ENCODE measurements at places on chromosomes 5 and 9.

- DNase-seq = no peak
Observed at GRCh38 chr9:112554516-112554915, 67.9 kb downstream of the KIAA1958 start.

DNA sequence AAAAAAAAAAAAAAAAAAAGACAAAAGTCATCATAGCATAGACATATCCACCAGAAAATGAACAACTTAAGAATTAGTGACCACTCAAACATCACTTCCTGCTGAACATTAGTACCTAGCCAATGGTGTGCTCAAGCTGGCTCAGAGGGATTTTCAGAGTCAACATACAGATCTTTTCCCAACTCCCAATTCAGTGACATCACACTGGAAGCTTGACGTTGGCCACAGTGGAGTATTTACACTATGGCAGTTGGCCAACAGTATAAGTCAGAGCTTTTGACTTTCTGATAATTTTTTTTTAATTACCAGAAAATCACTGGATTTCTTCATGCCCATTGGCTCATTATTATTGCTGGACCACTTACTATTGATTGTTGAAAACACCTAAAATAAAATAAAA lies 383.5 kb downstream of the ARHGEF28 start:
- DNase-seq = no peak

DNA sequence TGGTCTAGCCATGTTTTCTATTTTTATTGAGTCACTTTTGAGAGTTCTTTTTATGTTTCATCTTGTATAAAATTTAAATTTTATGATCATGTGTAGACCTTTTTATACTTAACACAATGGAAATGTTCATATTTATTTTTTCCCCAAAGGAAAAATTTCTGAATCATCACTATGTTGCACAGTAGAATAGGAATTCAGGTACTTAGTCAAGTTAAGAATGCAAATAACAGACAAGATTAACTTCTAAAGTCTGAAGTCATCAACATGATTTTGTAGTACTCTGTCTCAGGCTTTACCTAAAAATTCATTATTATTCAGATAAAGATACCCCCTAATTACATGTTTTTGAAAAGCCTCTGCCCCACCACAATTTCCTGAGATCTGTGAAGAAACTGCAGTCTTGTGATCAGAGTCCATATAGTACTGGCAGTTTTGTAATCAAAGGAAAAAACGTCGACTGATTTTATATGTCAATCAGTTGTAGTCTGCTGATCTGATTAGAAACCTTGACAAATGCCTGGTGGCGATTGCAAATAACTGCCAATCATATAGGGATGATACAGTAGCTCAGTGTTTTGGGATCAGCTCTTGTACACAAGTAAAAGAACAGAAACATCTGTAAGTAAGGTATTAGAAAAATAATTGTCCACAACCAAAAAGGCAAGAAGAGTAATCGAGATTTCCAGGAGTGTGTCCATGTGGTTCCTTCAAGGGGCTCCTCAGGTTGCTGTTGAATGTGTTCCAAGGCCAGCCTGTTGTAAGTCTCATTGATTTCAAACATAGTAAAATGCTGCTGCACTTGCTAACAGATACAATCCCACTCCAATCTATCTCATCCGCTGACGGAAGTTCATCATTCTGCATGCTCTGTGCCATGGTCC lies 352.4 kb downstream of the ARRDC3 start:
- no peak for DNase-seq

- DNase-seq = no peak
Observed at GRCh38 chr5:60514152-60514551, 185.8 kb downstream of the DEPDC1B start.

- no peak for DNase-seq
Observed at GRCh38 chr5:171954721-171955120, 51.7 kb downstream of the FBXW11 start.

DNA sequence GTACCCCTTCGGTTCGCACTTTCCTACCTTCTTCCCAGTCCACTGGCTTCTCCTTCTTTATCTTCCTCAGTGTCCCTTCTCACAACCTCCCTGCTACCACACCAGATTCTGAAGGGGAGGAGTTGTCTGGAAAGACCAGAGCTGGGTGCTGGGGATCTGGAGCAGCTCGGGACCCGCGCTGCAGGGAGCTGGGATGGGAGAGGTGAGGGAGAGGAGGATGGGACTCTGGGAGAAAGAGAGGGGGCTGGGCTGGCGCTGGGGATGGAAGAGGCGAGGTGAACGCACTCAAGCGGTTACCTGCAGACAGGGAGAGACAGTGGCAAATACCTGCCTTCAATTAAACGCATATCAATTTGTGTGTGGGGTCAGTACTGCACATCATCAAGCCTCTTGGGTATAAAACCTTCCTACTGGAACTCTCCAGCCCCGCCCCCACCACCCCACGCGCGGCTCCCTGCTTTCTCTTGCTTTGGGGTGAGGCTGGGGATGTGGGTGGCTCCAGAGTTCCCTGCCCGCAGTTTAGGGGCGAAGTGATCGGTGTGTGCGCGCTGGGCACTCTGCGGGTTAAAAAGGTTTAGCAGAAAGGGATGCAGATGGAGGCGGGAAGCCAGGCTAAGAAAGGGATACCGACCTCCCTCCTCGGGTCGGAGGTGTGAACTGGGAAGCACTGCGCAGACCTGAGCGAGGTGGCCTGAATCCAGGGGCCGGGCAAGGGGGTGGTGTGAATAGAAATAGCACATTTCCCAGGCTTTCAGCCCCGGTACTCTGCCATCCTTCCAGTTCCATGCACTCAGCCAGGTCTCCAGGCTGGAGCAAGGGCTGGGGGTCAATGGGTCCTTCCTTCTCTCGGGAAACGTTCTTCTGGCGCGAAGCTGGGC lies 977 bp upstream of the PAM start:
- DNase-seq = no peak

DNA sequence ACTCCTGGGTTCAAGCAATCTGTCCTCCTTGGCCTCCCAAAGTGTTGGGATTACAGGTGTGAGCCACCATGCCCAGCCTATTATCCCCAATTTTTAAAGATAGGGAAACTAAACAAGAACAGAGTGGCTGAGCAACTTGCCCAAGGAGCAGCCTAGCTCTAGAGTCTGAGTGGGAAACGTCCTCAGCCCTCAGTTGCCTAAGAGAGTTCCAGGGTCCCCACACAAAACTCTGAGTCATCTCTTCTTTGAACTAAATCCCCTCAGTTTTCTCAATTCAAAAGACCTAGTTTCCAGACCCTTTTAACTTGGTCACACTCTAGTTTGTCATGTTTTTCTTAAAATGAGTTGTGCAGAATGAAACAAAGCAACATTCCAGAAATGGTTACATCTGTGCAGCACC lies 33.5 kb downstream of the GGTA1 start:
- no peak for DNase-seq

DNA sequence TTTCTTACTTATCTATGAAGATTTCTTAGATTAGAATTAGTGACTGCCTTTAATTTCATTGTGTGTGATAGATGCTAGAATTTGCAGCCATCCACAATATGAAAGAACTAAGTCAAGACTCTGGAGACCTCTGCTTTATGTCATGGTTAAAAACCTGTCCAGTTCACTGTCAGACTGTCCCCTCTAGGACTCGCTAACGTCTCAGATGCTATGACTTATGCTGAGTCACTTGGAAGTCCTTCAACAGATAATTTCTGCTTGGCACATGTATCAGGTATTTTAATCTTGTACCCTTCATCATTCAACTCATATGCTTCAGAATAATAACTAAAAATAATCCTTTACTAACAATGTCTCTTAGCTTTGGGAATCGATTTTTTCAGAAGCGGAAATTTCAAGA lies 230.5 kb upstream of the DMAC1 start:
- no peak for DNase-seq

DNA sequence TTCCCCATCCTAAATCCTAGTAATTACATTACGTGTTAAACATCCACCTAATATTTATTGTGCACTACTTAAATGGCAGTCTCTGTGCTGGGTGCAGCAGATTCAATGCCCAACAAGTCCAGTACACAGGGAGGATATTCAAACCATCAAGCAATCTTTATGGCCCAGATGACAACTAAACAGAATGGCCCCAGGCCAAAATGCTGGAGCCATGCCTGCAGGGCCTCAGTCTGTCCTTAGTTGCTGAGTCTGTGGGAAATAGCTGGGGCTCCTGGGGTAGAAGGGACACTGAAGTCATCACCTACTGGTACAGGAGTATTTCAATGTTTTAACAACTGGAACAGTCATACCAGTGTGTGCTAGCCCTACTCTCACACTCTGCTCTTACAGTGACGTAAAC lies 153.5 kb downstream of the ZNF608 start:
- no peak for DNase-seq

DNA sequence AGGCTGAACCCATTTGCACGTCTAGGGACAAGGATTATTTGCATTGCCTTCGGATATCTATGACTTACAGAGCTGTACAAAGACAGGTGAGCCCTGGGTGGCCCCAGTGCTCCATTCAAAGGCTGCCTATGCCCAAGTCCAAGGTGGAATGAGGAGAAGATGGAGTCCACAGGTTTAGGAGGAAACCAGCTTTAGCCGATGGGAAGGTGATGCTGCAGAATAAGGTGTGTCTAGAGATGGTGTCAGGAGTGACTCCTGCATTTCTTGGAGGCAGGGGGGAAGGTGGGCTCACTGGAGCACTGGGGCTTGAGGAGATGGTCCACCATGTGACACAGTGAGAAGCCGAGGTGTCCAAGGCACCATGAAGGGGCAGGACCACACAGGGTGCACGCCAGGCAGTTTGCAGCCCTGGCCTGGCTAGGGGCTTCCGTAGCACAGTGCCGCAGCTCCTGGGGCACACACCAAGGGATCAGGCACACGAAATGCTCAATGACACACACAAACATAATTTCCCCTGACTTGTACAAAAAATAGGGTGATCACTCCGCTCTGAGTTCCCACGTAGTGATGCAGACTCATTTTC lies 32.1 kb downstream of the SEMA4D start:
- no peak for DNase-seq

GRCh38 chr5:179165421-179166170 lies 105.4 kb downstream of the ZNF354C start:
- no peak for DNase-seq

DNA sequence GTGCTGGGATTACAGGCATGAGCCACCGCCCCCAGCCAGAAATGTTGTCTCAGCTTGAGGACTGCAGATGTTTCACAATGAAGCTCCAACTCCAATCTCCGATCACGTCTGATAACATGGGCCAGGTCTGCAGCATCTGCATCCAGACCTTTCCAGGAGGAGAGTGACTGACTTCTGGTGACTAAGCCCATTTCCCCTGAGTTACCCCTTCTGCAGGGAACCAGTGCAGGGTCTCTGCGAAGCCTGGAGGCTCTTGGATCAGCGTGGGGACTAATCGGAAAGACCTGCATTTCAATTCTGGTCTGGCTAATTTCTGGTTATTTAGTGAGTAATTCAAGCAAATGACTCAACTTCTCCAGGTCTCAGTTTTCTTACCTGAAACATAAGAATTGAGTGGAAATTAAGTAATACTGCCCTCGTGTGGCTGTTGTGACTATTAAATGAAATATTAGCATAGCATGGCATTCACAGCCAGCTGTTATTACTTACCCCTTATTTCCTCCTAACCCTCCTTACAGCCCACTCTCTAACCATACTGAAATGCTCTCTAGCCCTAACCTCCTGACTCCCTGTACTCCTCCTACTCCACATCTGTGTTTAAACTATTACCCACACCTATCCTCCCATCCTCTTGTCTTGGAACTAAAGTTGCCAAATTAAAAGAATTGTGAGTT lies 2.2 kb upstream of the GNPDA1 start:
- DNase-seq = no peak

DNA sequence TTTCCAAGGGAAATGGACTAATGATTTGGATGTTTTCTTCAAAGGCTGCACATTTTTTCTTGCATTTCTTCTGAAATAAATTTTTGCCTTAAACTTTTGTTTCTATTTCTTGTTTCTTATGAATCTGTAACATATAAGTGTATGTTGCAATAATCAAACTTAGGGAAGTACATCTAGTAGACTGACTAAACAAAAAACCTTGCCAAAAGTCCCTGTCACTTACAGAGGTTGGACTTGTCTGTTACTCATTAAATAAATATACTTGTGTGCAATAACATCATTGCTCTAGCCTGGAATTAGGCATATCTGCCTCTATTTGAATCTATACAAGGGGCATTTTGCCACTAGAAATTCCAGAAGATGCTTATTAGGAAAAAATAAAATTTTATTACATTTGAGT lies 56.6 kb downstream of the C6 start:
- DNase-seq = no peak

GRCh38 chr5:33011801-33012200 lies 300.7 kb downstream of the NPR3 start:
- DNase-seq = no peak

DNA sequence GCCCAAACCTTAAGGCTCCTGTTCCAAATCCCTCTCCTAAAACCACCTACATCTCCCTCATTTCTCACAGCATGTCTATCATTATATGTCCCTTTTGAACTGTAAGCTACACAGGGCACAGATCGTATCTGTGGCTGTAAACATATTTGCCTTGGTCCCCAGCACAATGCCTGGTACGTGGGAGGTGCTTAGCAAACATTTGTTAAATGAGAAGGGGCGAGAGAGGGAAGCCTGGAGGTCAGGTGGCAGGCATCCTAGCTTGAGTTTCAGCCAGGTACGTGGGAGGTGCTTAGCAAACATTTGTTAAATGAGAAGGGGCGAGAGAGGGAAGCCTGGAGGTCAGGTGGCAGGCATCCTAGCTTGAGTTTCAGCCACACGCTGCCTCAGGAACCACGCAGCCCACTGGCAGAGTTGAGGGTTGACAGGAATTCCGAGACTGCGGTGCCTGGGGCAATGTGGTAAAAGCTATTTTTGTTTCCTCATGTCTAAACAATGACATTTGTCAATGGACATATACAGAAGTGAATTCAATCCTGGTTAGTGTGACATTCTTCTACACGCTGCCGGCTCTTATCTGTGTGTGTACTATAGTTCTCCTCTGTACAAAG lies 113.6 kb downstream of the EFNA5 start:
- no peak for DNase-seq

DNA sequence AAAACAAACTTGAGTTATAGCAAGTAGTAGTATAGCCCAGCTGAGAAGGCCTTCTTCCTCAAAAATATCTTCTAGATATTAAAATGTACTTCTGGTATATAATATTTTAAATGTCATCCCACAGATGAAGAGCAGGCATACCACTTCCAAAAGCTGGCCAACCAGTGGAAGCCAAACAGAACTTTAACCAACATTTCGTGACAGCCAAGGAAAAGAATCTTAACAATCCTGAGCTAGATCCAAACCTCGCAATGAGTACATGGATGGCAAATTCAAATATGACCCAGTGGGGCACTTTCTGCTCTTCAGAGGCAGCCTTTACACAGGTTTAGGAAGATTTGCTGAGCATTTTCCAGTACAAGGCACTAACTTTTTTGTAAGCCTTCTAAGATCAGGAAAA lies 91.8 kb upstream of the ACO1 start:
- DNase-seq = no peak

DNA sequence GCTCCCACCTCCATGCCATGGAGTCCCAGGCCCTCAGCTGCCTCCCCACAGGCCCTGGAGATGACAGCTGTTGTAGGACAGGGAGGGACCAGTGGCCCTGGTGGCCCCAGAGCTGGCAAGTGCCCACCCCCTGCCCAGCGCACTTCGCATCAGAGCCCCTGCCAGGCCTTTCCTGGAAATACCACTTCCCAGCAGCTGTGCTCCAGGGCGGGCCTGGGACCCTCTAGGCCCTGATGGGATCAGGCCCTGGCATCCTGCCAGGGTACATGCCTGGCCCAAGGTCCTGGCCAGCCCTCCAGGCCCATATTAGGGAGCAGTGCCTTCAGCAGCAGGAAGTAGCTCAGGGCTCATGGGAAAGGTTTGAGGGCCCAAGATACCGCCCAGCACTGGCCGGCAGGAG lies 2.5 kb downstream of the KCNT1 start:
- no peak for DNase-seq
